Large intestine (tissue), 12 donors: ENCODE measurements at places on chromosomes 13 and 19. TPM values are rescaled to one million over a fixed set of nuclear protein-coding genes. Genes with fewer than 3 reads are reported as not detected.

MLLT1 gene
- 44.3 TPM for polyA plus RNA-seq

GPR183 gene
- polyA plus RNA-seq, result 7.3 TPM

B3GNT8 gene
- 29.7 TPM for polyA plus RNA-seq

SYT3 gene
- polyA plus RNA-seq, result 0.93 TPM

TMC4 gene
- 110 TPM for polyA plus RNA-seq

AP3D1 gene
- 103 TPM for polyA plus RNA-seq

ADAT3 gene
- polyA plus RNA-seq, result 5.1 TPM

SIAH3 gene
- 0.19 TPM for polyA plus RNA-seq

LGI4 gene
- polyA plus RNA-seq, result 9.4 TPM

KIR2DL4 gene
- 0.94 TPM for polyA plus RNA-seq

YJEFN3 gene
- 9.5 TPM for polyA plus RNA-seq

ZNF681 gene
- 5.1 TPM for polyA plus RNA-seq

NLRP5 gene
- not detected for polyA plus RNA-seq

SELENOV gene
- 0.19 TPM for polyA plus RNA-seq

BTBD2 gene
- polyA plus RNA-seq, result 96.7 TPM

CEACAM5 gene
- polyA plus RNA-seq, result 18.8 TPM

PODNL1 gene
- polyA plus RNA-seq, result 1.6 TPM

HS6ST3 gene
- 1.4 TPM for polyA plus RNA-seq

CARM1 gene
- 44.6 TPM for polyA plus RNA-seq

ZSCAN4 gene
- 0.25 TPM for polyA plus RNA-seq

PLEKHA4 gene
- polyA plus RNA-seq, result 14.5 TPM

SLC5A5 gene
- polyA plus RNA-seq, result not detected

CEACAM21 gene
- 1.5 TPM for polyA plus RNA-seq

CXCL17 gene
- 0.07 TPM for polyA plus RNA-seq

HSD17B14 gene
- 78.1 TPM for polyA plus RNA-seq

NUP58 gene
- 33.6 TPM for polyA plus RNA-seq

RASIP1 gene
- polyA plus RNA-seq, result 6.9 TPM

FAM32A gene
- polyA plus RNA-seq, result 90.1 TPM

KLF16 gene
- polyA plus RNA-seq, result 19.5 TPM

TBXA2R gene
- polyA plus RNA-seq, result 1.3 TPM

PCSK4 gene
- 4.7 TPM for polyA plus RNA-seq

ZNF564 gene
- 12.3 TPM for polyA plus RNA-seq

ZNF583 gene
- polyA plus RNA-seq, result 6.0 TPM

COX7A1 gene
- polyA plus RNA-seq, result 11.5 TPM

ZNF729 gene
- polyA plus RNA-seq, result 0.01 TPM

MYO1F gene
- polyA plus RNA-seq, result 13.9 TPM

ZNF550 gene
- 16.2 TPM for polyA plus RNA-seq

CRX gene
- 0.09 TPM for polyA plus RNA-seq

LILRB1 gene
- polyA plus RNA-seq, result 3.2 TPM

CLPTM1 gene
- polyA plus RNA-seq, result 91.6 TPM

FTL gene
- polyA plus RNA-seq, result 6,937 TPM
